ENCODE measurements at places on chromosomes 11 and 22. TPM values are rescaled to one million over a fixed set of nuclear protein-coding genes. Genes with fewer than 3 reads are reported as not detected.
A peak's percentile ranks its signal among the peaks of the same experiment; 100 is the strongest.

DNA sequence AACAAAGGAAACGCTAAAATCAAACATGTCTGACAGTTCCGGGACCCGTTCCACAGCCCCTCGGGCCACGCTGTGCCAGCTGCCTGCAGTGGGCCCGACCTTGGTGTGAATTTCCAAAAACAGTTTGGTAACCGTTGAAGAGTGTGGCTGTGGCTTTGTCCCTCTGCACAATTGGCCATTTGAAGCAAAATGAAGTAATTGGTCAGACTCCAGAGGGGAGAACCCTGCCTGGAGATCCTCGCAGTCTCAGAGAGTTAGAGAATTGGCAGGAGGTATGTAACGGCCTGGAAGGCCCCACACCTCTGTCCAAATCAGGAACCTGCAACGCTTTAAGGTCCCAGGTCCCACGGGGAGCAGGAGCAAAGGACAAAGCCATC is 26.3 kb downstream of the TRMU start:
- no peak for DNase-seq

DNA sequence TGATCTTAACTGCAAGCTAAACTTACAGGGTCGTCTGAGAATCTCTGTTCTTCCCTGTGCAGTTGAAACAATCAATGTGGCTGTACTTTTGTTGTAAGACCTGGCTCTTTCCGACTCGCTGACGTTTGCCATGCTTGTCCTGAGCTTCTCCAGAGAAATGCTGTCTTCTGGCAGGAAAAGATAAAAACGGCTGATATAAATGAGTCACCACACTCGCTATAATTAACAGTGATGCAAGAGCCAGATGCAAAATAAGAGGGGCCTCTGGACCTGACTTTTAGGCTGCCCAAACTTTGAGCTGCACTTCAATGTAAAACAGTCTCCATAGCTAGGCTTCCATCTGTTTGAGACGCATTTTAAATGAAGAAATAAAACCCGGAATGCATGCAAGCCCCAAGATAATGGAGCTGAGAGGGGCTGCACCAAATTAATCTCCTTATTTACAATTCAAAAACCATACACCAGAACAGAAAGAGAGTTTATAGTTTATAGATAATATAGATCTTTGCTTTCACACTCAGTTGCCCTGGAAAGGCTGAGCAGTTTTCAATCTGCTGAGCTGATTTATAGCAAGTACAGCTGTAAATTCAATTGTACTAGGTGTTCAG is 48.5 kb downstream of the WT1 start:
- no peak for DNase-seq

DNA sequence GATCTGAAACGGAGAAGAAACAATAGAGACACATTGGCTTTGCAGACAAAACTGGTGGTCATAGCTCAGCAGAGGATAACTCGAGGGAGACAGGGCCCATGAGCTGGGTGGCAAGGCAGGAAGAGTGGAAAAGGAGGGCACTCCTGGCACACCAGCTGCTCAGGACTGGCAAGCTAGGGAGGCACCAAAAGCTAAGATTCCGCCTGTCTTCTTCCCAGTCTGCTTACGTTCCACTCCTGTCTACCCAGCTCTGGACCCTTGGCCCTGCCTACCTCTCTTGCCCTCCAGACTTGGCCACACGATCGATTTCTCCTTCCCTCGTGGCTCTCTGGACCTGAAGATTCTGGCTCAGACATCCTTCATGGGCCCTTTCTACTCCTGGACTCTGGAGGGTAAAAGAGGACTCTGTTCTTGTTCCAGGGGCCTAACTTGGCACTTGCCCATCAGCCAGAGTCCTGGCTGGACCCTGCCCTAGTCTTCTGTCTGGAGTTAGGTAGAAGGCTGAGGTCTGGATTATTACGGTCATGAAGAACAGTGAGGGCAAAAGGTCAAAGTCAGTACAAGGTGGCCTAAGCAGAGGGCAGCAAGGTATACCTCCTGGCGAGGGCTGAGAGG is 115.2 kb upstream of the PITPNB start:
- no peak for DNase-seq

GRCh38 chr11:68448604-68449011 is 11.9 kb upstream of the PPP6R3 start:
- DNase-seq, result no peak

- no peak for DNase-seq
Measured at GRCh38 chr11:77866336-77866735, 45.4 kb downstream of the AAMDC start.

DNA sequence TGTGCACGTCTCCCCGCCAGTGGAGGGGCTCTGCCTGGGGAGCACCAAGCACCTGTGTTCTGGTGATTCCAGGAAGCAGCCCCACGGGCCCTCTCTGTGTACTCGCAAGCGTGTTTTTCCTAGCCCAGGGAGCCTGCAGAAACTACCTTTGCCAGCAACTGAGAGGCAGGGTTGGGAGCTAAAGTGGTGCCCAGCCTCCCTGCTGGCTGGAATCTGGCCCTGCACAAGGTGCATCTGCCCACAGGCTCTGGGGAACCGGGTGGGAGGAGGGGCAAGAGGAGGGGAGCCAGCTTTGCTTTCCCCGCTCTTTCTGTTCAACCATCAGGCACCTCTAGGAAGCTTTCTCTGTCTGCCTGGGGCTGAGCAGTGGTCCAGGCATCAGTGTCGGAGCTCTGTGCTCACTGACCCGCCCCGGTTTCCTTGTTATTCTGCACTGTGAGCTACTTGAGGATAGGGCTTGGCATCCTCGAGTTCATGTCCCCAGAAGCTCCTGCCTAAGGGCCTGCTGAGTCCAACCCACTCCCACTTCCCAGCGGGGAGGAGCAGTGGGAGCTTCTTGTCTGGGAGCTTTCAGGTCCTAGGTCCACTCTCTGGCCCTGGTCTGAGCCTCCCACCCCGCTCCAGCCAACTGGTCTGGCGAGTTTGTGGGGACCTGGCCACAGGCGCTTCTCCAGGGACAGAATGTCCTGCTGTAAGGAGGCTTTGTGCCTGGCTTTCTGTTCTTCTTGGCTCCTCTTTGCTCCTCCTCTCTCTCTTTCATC is 14.9 kb downstream of the DAGLA start:
- DNase-seq, result peak; percentile 51

CFAP300 gene
- 11.9 TPM for total RNA-seq

SLC5A1 gene
- not detected for total RNA-seq

GNB1L gene
- total RNA-seq, result 7.3 TPM

FZD4 gene
- total RNA-seq, result 2.8 TPM

TUB gene
- under 0.01 TPM for total RNA-seq

MIAT gene
- 0.50 TPM for total RNA-seq

VPREB1 gene
- not detected for total RNA-seq

CARD10 gene
- 46.0 TPM for total RNA-seq

Data from renal cortical epithelial cell (primary cell).